Tibial nerve (tissue), 4 donors: ENCODE measurements at places on chromosomes 6 and 20. TPM values are rescaled to one million over a fixed set of nuclear protein-coding genes. Genes with fewer than 3 reads are reported as not detected.

DNA sequence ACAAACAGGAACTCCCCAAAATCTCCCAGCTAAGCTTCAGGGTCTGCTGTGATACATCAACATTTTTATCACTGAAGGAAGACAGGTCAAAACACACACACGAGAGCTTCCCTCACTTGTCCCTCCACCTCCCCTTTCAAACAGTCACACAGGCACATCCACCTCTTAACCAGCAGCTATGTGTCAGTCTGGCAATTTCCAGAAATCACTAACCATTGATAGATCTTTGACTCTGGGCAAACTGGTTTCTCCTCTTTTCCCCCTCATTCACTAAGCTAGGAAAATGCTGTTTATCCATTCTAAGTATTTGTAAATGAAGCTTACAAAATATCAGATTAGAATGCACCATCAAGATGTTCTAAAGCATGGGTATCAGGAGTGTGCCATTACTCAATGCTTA, 87.8 kb downstream of the DCDC2 start:
- H3K4me1 ChIP-seq: no peaks in the 10 kb centered on the region
- H3K27ac ChIP-seq: no peak overlapping the region
- no peaks in the 10 kb centered on the region for H3K27me3 ChIP-seq
- H3K36me3 ChIP-seq: no peaks in the 10 kb centered on the region

DNA sequence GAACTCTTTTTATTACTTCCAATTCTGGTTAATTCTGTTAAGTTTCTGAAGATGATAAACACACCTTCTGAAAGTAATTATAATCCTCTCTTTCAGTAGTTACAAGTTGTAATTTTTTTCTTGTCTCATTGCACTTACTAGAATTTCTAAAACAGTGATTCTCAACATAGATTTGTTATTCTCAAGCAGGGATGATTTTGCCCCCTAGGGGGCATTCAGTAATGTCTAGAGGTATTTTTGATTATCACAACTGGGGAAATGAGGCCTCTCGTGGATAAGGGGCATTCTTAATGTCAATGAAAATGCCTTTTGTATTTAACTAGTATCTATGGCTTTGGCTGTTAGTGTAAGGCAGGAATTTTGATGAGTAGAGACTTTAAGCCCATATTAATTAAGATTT, 39.4 kb upstream of the MAFB start:
- H3K4me1 ChIP-seq: no peaks in the 10 kb centered on the region
- no peaks in the 10 kb centered on the region for H3K36me3 ChIP-seq
- H3K27me3 ChIP-seq: no peaks in the 10 kb centered on the region
- no peak overlapping the region for H3K27ac ChIP-seq
- DNase-seq: no peak
- H3K4me3 ChIP-seq: no peak overlapping the region

DNA sequence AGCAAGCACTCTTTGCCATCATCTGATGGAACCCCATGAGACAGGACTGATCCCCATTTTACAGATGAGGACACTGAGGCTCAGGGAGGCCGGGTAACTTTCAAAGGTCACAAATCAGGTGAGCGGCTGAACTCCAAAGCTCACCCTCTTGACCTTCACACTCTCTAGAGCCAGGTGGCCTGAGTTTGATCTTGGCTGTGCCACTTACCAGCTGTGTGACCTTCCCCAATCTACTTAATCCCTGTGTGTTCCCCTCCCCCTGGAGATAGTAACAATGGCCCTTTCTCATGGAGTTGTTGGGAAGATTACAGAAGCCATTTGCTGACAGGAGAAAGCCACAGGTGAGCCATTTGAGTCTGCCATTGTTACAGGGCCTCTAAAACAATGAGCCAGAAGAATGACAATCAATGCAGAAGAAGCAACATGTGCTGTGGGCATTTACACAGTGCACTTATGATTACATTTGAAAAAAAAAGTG, 34.5 kb downstream of the BMP7 start:
- H3K27ac ChIP-seq: no peak overlapping the region
- H3K36me3 ChIP-seq: no peaks in the 10 kb centered on the region
- H3K4me1 ChIP-seq: no peaks in the 10 kb centered on the region
- H3K27me3 ChIP-seq: no peaks in the 10 kb centered on the region

- no peaks in the 10 kb centered on the region for H3K4me1 ChIP-seq
- H3K4me3 ChIP-seq: no peak overlapping the region
- DNase-seq: no peak
- H3K27ac ChIP-seq: no peak overlapping the region
- peaks cover 3% of the 10 kb centered on the region for H3K36me3 ChIP-seq
These were observed 25.7 kb upstream of the HINT3 start for GRCh38 chr6:125930765-125931418.

GRCh38 chr20:32012159-32012688, 2.0 kb downstream of the CCM2L start:
- DNase-seq: no peak
- H3K4me1 ChIP-seq: no peaks in the 10 kb centered on the region
- H3K27me3 ChIP-seq: peaks cover 42% of the 10 kb centered on the region
- no peak overlapping the region for H3K4me3 ChIP-seq

- DNase-seq: no peak
- no peak overlapping the region for H3K27ac ChIP-seq
- no peaks in the 10 kb centered on the region for H3K36me3 ChIP-seq
These were observed 39.8 kb downstream of the PRDM1 start for GRCh38 chr6:106125925-106126435.

DNA sequence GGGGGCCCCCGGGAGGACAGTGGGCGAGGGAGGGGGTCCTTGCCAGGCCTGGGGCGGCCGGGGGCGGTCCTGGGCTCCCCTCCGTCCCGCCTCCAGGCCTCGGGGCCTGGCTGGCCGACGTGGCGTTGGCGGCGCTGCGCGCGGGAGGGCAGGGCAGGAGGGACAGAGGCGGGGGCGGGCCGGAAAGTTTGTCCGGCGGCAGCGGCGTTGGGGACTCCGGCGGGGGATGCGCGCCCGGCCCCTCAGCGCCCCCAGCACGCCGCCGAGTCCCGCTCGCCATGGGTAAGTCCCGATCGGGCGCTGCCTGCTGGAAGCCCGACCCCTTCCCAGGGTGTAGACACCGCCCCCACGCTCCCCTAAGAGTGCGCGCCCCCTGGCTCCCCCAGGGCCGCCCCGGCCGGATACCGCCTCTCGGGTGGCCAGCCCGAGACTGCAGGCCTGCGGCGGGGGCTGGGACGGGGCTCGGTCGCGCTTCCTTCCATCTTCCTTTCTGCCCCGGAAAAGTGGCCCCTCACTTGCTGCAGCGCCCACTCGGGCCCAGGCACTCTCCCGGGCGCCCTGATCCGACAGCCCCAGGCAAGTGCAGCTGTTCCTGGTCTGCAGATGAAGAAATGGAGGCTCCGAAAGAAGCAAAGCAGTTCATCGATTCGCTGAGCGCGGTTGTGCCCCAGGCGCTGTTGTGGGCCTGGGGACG, at the start of gene SLC2A10:
Gene SLC2A10 (plus strand): TSS at position 191 of the 694 bp plus-strand sequence. CDS start 88 bp downstream, at position 279.
- H3K36me3 ChIP-seq: peaks cover 4% of the 10 kb centered on the region
- peak; percentile 51 for DNase-seq
- peak within 1 kb of the TSS; percentile 61 for H3K4me3 ChIP-seq
- peaks cover 59% of the 10 kb centered on the region for H3K4me1 ChIP-seq

The SMPDL3A gene
- total RNA-seq: 11.1 TPM

The OPRM1 gene
- not detected for total RNA-seq

The MACROD2 gene
- 12.4 TPM for total RNA-seq

The ZGPAT gene
- total RNA-seq: 70.8 TPM

The MRPS18A gene
- 45.8 TPM for total RNA-seq

The PMEPA1 gene
- 15.7 TPM for total RNA-seq
